Thymus (tissue), 14 donors: ENCODE measurements at places on chromosomes 16 and 17. TPM values are rescaled to one million over a fixed set of nuclear protein-coding genes. Genes with fewer than 3 reads are reported as not detected.
A peak's percentile ranks its signal among the peaks of the same experiment; 100 is the strongest.

GRCh38 chr16:70496513-70496912 lies 26.8 kb downstream of the COG4 start:
- no peaks in the 10 kb centered on the region for H3K4me1 ChIP-seq
- DNase-seq = no peak
- H3K36me3 ChIP-seq = peaks cover 52% of the 10 kb centered on the region
- H3K27me3 ChIP-seq = no peaks in the 10 kb centered on the region
- H3K27ac ChIP-seq = no peak overlapping the region

GRCh38 chr17:64661726-64661975 lies 456 bp downstream of the SMURF2 start:
- H3K36me3 ChIP-seq = no peaks in the 10 kb centered on the region
- DNase-seq = no peak
- H3K27ac ChIP-seq = peak overlapping the region; percentile 98

DNA sequence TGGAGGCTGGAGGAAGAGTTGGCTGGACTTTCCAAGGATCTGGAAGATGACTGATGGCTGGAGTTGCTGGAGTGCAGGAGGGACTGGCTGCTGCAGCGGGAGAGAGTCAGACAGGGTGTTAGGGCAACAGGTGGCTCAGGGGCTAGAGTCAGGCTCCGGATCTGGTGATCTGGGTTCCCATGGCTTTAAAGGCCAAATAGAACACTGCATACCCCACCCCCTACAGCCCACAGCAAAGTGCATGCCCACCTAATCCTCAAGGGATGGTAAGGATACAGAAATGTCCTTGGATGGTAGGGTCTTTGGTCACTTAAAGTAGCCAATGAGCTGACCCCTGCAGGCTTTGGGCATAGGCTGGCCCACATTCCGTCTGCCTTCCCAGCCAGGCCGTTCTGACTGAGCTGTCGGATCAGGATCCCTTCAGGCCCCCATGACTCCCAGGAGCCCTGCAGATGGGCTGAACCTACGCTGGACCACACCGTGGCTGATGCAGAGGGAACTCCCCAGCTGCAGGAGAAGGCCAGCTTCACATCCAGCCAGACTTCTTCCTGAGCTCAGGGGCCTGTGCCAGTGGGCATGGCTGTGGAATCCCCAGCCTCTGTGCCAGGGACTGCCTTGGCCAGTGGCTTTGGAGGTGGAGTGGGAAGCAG lies 13.9 kb downstream of the TNS4 start:
- no peak overlapping the region for H3K27ac ChIP-seq
- DNase-seq = no peak
- H3K4me3 ChIP-seq = no peak overlapping the region
- H3K27me3 ChIP-seq = no peaks in the 10 kb centered on the region

GRCh38 chr16:15052747-15053476 lies 3.0 kb downstream of the NTAN1 start:
- H3K4me3 ChIP-seq = no peak overlapping the region
- no peak overlapping the region for H3K27ac ChIP-seq
- H3K4me1 ChIP-seq = peaks cover 8% of the 10 kb centered on the region
- no peaks in the 10 kb centered on the region for H3K27me3 ChIP-seq
- no peak for DNase-seq
- no peaks in the 10 kb centered on the region for H3K36me3 ChIP-seq

DNA sequence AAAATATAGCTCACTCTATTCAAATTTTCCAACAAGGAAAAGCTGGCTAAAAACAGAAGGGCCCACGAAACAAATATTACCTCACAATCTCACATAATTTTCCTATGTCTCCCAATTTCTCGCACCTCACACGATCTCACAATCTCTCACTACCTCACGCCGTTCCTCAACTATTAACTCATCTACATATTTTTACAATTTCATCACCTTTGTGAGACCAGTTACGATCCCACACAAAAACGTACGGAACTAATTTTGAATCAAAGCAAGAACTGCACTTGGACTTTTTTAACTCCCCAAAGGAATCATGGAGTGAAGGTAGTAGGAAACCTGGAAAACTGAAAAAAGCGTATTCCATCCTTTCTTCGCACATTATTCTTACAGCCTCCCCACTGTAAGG lies 1.1 kb downstream of the CBX1 start:
- no peak for DNase-seq
- peaks cover 3% of the 10 kb centered on the region for H3K27me3 ChIP-seq
- peaks cover 7% of the 10 kb centered on the region for H3K36me3 ChIP-seq
- H3K27ac ChIP-seq = peak overlapping the region; percentile 85

MT3 gene
- total RNA-seq = 2.5 TPM

DNA sequence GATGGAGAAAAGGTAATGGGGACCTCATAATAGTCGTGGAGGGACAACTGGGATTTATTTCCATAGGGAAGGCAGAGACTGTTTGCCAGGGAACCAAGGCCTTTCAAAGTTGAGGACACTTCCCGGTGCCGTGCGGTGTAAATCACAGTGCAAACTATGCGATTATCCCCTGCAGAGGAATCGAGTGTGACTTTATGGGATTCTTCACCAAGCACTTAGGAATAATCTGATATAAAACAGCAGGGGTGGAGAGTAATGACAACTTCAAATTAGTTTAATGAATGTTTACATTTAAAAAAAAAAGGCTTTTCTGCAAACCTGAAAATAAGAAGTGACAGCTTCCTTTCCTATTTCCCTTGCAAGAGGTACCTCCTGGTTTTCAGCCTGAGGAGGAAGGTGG lies 538.2 kb downstream of the MAF start:
- H3K27me3 ChIP-seq = no peaks in the 10 kb centered on the region
- H3K27ac ChIP-seq = no peak overlapping the region
- H3K36me3 ChIP-seq = no peaks in the 10 kb centered on the region
- DNase-seq = no peak
- no peak overlapping the region for H3K4me3 ChIP-seq

DNA sequence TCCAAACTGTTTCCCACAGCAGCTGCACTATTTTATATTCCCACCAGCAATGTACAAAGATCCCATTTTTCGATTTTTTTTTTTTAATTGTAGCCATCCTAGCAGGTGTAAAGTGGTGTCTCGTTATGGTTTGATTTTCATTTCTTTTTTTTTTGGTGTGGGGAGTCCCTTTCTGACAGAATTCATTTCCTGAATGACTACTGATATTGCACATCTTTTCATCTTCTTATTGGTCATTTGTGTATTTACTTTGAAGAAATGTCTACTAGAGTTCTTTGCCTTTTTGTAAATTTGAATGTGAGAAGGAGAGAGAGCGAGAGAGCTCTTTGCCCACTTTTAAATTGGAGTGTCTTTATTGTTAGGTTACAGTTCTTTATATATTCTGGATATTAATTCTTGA lies 14.0 kb downstream of the CYB5B start:
- H3K36me3 ChIP-seq = peaks cover 6% of the 10 kb centered on the region
- no peak overlapping the region for H3K4me3 ChIP-seq
- no peak overlapping the region for H3K27ac ChIP-seq
- no peaks in the 10 kb centered on the region for H3K4me1 ChIP-seq
- no peaks in the 10 kb centered on the region for H3K27me3 ChIP-seq
- DNase-seq = no peak

DNA sequence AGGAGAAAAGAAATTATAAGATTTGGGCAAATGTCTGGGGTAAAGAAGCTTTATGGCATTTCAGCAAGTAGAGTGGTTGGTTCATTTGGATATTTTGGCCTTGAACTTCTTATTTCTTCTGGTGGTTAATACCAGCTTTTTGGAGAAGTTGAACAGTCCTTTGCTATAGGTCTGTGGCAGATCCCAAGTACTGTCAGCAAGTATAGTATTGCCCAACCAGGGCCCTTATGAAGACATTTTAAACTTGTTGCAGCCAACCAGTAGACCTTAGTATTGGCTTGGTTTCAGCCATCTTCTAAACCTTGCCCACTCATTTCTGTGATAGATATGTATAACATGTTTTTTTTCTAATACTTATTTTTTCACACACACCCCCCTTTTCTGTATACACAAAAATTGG lies 2.2 kb downstream of the SP2 start:
- H3K27ac ChIP-seq = no peak overlapping the region
- H3K27me3 ChIP-seq = no peaks in the 10 kb centered on the region
- peaks cover 3% of the 10 kb centered on the region for H3K36me3 ChIP-seq
- H3K4me1 ChIP-seq = peaks cover 20% of the 10 kb centered on the region

- no peaks in the 10 kb centered on the region for H3K27me3 ChIP-seq
- H3K4me3 ChIP-seq = no peak overlapping the region
- no peak overlapping the region for H3K27ac ChIP-seq
- no peaks in the 10 kb centered on the region for H3K4me1 ChIP-seq
These were observed 62.1 kb upstream of the GSG1L start for GRCh38 chr16:28125592-28125991.

DNA sequence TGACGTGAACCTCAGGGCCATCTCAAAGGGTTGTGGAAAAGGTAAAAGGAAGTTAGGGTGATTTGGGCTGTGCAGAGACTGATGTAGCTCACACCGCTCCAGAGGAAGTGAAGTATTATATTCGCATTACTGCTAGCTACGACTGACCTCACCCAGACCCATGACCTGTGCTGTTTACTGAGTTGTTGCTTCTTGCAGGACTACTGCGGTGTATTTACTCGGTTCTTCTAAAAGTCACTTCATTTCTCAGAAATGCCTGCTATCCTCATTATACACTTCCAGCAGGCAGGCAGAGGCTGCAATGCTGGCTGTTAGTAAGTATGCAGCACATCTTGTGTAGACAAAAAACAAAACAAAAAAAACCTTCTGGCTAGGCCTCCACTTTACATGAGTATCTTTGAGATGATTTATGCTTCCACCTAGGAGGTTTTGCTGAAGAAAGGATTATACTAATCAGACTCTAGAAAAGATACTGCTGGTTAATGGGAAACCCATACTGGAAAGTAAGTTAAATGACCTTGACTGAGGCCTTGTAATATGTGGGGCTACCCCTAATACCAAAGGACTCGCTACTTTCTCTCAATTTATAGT lies 76.0 kb downstream of the CREBBP start:
- no peak overlapping the region for H3K4me3 ChIP-seq
- no peaks in the 10 kb centered on the region for H3K27me3 ChIP-seq
- no peak overlapping the region for H3K27ac ChIP-seq
- peaks cover 21% of the 10 kb centered on the region for H3K36me3 ChIP-seq
- DNase-seq = no peak
- peaks cover 9% of the 10 kb centered on the region for H3K4me1 ChIP-seq

DNA sequence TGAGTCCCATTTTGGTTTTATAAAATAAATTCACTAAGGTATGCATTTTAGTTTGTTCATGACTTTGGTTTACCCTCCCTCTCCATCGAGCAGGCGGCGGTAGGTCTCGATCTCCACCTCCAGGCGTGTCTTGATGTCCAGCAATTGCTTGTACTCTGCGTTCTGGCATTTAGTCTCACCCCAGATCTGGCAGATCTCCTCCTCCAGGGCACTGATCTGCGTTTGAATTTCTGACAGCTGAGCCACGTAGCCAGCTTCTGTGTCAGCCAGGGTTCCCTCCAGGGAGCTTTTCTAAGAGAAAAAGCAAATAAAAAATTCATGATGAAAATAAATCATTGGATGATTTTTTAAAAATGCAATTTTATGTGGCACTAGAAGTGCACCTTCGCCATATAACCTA lies 4.2 kb downstream of the KRT24 start:
- no peak overlapping the region for H3K27ac ChIP-seq
- peaks cover 15% of the 10 kb centered on the region for H3K27me3 ChIP-seq
- no peak for DNase-seq
- no peaks in the 10 kb centered on the region for H3K36me3 ChIP-seq
- no peaks in the 10 kb centered on the region for H3K4me1 ChIP-seq

- H3K27me3 ChIP-seq = no peaks in the 10 kb centered on the region
- DNase-seq = no peak
- no peaks in the 10 kb centered on the region for H3K36me3 ChIP-seq
- no peaks in the 10 kb centered on the region for H3K4me1 ChIP-seq
- no peak overlapping the region for H3K27ac ChIP-seq
These were observed 16.8 kb downstream of the PIRT start for GRCh38 chr17:10821054-10821453.

DNA sequence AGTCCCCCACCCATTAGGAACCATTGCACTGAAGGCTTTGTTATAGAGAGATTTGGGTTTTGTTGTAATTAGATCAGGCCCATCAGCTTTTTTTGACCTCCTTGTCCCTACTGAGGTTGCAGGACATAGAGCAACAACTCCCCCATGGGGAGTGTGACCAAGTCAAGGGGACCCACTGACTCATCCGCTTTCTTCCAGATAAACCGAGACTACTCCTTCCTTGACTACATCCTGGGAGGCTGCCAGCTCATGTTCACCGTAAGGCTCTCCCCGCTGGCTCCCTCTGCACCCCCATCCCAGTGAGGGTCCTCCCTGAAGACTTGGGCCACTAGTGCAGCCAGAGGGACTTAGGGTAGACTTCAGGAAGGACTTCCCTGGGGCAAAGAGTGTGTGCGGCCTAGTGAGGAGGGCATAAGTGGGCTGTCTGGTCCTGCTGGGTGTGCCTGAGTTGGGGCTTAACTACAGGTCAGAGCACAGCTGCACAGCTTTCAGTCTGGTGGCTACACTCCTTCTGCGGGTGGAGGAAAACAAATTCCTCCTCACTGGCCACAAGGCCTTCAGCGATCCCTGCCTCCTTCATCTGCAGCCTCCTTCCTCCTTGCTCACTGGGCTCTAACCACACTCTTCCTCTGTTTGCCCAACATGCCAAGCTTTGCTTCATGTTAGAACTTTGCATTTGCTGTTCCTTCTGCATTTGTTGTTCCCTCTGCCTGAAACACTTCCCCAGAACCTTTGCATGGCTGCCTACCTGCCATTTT lies 31.0 kb downstream of the CPNE2 start:
- no peak overlapping the region for H3K4me3 ChIP-seq
- no peak for DNase-seq
- H3K4me1 ChIP-seq = no peaks in the 10 kb centered on the region
- H3K27me3 ChIP-seq = no peaks in the 10 kb centered on the region

CA5A gene
- total RNA-seq = 0.09 TPM

WNK4 gene
- 0.05 TPM for total RNA-seq

SYCE1L gene
- 11.2 TPM for total RNA-seq

DNA sequence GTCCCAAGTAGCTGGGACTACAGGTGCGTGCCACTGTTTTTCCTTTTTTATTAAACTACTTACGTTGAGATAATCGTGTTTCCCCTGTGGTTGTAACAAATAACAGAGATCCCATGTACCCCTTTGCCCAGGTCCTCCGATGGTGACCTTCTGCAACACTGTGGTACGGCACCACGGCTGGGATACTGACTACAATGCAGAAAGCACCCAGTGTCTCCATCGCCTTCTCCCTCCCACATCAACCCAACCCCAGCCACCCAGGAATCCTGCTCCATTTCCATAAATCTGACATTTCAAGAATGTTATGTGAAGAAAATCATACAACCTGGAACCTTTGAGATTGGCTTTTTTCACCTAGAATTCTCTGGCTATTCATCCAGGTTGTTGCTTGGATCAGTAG lies 22.1 kb downstream of the MPRIP start:
- no peak overlapping the region for H3K4me3 ChIP-seq
- no peaks in the 10 kb centered on the region for H3K27me3 ChIP-seq
- no peak overlapping the region for H3K27ac ChIP-seq

DNA sequence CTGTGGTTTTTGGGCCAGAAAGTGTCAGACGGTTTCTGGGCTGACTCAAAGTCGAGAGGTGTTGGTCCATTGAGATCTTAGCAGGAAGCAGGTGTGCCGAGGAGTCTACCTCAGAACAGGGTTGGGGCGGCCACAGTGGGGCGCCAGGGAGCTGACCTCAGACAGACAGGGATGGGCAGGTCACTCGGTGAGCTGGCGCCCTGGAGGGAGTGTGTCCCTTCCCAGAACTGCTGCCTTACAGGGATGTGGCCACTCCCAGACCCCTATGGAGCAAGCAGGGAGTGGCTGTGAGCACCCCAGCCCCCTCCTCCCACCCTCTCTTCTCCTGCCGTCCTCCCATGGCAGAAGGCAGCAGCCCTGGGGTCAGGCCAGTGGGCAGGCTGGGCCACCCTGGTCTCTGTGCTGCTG lies 14.0 kb upstream of the DPEP1 start:
- no peak overlapping the region for H3K4me3 ChIP-seq
- H3K36me3 ChIP-seq = no peaks in the 10 kb centered on the region
- H3K4me1 ChIP-seq = peaks cover 63% of the 10 kb centered on the region
- DNase-seq = no peak
- H3K27me3 ChIP-seq = peaks cover 10% of the 10 kb centered on the region

TRIM72 gene
- 0.19 TPM for total RNA-seq
